ENCODE measurements at places on chromosomes 12 and 14.
A peak's percentile ranks its signal among the peaks of the same experiment; 100 is the strongest.

DNA sequence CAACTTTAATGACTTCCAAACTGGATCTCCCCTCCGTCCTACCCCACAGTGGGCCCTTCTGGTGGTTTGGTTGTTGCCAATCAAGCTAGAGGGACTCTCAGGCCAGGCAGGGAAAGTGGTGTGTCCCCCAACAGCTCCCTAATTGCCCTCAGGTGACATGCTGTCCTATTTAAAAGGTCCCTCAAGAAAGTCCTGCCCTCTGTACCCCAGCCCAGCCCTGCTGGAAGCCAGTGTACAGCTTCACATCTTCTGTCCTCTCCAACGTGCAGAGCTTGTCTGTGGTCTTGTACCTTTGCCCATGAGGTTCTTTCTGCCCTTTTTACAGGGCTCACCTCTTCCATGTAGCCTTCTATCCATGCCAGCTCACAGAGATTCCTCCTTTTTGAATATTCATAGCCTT, 4.2 kb downstream of the RIN3 start:
- no peak for DNase-seq

DNA sequence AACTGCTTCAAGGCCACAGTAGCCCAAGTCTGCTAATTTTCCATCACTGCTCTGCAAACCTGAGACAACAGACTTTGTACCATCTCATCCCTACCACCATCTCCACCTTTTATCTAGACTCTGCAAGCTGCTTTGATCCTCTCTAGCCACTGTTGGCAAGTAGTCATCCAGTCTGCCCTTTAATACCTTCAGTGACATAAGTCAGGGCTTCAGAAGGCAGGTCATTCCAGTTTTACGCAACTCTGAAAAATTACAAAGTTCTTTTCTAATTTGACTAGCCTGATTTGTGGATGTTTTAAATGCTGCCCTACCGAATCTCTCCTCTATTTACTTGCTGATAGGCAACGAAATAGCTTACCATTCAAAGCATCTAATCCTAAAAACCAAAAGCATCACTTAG, 2.8 kb downstream of the FERMT2 start:
- DNase-seq = no peak

GRCh38 chr12:52313926-52314325, 7.3 kb downstream of the KRT83 start:
- DNase-seq = no peak

DNA sequence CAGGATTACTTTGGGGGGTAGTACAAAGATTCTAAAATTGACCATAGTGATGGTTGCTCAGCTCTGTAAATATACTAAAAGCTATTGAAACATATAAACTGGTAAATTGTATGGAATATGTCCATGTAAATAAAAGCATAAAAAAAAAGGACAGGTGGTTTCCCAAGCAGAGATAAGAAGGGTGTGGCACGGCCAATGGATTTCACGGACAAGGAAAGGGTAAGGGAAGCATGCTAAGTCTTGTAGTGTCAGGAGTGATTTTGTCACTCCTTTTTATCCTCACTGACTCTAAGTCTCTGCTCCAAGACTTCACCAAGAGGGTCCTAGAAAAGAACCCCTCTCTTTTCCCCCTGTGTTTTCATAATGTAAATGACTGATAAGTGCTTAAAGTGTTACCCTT, 229.2 kb downstream of the SPTSSA start:
- DNase-seq = no peak

- no peak for DNase-seq
Observed at GRCh38 chr12:127562816-127563215, 704.2 kb upstream of the TMEM132C start.

GRCh38 chr12:28158353-28158752, 31.9 kb upstream of the CCDC91 start:
- DNase-seq = no peak

DNA sequence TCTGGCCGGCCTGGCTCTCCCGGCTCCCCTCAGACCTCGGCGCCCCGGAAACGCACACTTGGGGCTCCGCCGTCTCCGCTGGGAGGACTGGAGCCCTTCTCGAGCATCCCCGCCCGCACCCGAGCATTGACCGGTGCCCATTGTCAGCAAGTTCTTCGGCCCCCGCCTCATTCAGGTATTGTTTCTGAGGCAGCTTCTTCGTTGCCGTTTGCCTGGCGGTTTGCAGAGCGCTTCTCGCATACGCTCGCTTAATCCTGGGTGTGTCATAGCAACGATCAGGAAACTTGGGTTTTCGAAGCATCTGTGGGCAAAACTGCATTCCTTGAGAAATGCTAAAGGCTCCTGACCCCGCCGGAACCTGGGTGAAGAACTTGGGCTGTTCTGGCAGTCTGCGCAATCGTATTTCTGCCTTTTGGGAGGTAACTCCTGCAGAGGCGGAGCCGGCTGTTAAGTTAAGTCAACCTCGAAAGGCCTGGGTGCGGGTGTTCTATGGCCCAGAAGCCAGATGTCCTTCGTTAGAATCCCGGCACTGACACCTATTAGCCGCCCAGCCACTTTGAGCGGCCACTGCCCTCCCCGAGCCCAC, 518 bp downstream of the GSKIP start:
- DNase-seq = peak; percentile 7

DNA sequence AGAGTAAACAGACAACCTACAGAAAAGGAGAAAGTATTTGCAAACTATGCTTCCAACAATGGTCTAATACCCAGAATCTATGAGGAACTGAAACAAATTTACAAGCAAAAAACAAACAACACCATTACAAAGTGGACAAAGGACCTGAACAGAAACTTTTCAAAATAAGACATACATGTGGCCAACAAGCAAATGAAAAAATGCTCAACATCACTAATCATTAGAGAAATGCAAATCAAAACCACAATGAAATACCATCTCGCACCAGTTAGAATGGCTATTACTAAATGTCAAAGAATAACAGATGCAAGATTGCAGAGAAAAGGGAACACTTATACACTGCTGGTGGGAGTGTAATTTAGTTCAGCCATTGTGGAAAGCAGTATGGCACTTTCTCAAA, 125.8 kb downstream of the C12orf42 start:
- no peak for DNase-seq

- no peak for DNase-seq
Observed at GRCh38 chr14:32710231-32710671, 228.4 kb upstream of the NPAS3 start.

DNA sequence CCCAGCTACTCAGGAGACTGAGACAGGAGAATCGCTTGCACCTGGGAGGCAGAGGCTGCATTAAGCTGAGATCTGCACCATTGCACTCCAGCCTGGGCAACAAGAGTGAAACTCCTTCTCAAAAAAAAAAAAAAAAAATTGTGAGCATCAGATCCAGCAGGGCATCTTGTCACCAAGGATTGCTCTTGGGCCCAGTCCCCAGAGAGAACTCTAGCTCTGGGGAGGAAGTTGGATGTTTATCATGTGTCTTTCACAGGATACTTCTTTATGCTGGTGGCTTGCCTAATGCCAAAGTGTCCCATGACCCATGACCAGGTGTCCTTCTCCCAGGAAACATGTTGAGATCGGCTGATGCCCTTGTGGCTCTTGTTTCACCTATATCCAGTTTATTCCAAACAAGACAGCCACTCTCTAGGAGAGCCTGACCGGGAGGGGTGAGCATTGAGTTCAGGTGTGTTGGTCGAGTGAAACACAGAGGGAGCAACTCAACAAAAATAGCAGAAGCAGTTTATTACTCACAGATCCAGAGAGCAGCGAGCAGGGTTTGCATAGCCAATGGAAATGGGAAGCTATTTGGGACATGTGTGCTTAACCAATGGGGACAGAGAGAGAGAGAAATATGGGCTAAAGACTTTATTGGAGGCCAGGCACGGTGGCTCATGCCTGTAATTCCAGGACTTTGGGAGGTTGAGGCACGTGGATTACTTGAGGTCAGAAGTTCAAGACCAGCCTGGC, 6.6 kb upstream of the TCHP start:
- no peak for DNase-seq

DNA sequence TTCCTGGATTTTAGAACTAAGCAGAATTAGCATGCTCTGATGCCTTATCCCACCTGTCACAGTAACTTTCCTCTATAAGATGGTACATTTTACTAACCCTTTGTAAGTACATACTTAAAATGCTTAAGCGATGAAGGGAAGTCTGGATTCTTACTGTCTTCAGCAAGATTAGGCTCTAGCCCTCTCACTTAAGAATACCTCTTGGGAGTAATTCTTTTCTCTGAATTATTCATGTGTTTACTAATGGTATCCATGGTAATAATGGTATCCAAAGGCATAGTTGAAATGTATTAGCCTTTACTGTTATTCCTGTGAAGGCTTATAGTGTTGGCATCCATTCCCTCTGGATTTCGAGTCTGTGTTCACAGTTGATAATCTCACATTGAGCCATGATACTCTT, 176.9 kb downstream of the MON2 start:
- DNase-seq = no peak

DNA sequence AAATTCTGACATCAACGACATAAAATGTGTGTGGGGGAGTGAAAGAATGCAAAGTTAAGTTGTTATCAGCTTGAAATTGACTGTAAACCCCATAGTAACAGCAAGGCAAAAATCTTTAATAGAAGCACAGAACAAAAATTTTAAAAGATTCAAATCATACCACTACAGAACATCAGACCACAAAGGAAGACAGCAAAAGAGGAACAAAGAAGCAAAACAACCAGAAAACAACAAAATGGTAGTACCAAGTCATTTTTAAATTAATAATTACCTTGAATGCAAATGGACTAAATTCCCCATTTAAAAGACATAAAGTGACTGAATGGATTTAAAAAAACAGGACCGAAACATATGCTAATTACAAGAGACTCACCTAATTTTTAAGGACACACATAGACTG, 31.3 kb downstream of the A2M start:
- no peak for DNase-seq
